ENCODE measurements at places on chromosomes 11 and 22.

DNA sequence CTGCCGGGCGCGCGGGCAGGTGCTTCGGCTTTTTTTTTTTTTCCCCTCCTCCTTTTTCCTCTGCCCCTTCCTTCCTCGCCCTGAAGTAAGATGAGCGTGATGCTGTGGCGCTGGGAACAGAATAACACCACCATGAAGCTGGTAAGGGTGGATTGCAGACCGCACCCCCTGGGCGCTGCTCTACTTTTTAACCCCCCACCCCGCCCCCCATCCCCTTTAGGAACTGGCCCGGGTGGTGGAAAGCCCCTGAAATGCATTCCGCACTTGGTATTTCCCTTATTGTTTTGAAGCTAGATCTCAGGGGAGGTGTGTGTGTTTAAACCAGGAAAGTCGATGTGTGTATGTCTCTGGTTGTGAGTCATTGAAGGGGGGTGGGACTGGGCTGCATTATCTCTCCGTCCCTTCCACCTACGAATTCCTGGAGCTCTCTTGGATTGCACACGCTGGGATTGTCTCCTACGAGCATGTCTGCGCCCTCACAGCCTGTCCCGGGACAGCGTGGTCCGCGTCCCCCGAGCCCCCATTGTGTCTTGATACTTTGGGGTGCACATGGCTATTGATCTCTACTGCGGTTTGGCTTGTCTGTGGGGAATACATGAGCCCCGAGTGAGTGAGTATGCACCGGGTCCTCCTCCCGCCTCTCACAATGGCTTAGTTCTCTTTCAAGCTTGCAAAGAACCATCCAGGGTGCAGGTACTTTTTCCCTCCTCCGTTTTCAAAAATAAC lies 64.9 kb downstream of the NAV2 start:
- DNase-seq = peak; percentile 43

DNA sequence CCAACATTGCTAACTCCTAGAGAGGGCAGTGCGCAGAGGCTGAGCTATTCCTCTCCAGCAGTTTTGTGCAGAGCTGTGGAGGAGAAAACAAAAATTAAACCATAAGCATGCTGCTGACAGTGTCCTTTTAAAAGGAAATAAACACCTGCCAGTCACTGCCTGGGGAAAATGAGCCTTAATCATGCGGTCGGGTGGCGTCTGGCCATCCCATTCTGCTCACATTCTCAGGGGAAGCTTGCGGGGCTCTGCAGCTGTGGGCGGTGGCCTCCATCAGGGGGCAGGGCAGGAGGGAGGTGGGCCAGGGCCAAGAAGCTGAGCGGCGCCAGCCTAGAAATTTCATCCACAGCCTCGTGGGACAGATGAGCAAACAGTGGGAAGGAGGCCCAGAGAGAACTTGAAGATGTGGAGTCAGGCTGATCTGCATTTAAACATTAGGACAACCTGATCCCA lies 71.0 kb upstream of the TP53I11 start:
- DNase-seq = peak; percentile 31

GRCh38 chr11:133809569-133810491 lies 35.5 kb downstream of the SPATA19 start:
- no peak for DNase-seq

DNA sequence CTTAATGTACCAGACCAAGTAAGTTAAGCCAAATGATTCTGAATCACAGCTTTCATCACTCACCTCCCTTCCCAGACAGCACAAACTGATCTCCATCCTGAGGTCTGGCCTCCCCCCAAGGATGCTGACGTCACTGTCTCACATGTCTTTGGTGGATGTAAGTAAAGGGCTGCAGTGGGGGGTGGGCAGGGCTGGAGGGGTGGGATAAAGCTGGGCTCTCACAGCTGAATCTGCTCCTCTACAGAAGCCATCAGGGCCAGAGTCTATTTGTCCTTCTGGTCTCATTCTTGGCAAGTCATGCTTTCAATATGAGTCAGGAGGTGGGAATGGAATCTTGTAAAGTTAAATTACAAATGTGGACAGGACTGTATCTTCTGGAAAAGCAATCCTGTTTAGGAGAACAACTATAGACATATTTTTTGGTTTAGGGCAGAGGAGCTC lies 32.7 kb downstream of the P4HA3 start:
- no peak for DNase-seq

DNA sequence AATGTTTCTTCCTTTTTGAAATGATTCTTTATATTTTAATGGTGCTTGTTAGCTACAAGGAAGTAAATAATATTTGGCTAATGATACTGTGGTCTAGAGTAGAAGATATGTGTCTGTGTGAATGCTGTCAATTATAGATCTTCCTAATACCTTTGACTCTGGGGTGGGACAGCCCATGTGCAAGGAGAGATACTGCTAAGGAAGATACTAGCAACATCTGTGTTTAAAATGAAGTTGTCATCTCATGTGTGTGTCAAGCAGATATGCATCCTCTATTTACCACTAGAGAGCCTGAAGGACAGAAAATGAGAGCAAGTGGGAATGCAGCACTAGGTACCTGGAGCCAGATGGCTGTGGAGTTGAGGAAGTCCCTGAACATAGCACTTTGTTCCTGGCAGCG lies 34.1 kb downstream of the PPME1 start:
- no peak for DNase-seq

Data from upper lobe of left lung (tissue), 6 donors.